ENCODE measurements at places on chromosomes 12 and 14. TPM values are rescaled to one million over a fixed set of nuclear protein-coding genes. Genes with fewer than 3 reads are reported as not detected.

LALBA gene
- total RNA-seq = not detected

OR6C2 gene
- not detected for total RNA-seq

FBXO34 gene
- total RNA-seq = 18.4 TPM

COX8C gene
- total RNA-seq = not detected

SERPINA10 gene
- not detected for total RNA-seq

SMCO2 gene
- not detected for total RNA-seq

CDCA4 gene
- total RNA-seq = 6.5 TPM

NTF3 gene
- total RNA-seq = not detected
